Stimulated activated CD8-positive, alpha-beta memory T cell treated with anti-CD3 and anti-CD28 coated beads, Interleukin-15, amount 100 ng/mL, for 4 hours (primary cell): ENCODE measurements at places on chromosomes 11 and 22.
A peak's percentile ranks its signal among the peaks of the same experiment; 100 is the strongest.

DNA sequence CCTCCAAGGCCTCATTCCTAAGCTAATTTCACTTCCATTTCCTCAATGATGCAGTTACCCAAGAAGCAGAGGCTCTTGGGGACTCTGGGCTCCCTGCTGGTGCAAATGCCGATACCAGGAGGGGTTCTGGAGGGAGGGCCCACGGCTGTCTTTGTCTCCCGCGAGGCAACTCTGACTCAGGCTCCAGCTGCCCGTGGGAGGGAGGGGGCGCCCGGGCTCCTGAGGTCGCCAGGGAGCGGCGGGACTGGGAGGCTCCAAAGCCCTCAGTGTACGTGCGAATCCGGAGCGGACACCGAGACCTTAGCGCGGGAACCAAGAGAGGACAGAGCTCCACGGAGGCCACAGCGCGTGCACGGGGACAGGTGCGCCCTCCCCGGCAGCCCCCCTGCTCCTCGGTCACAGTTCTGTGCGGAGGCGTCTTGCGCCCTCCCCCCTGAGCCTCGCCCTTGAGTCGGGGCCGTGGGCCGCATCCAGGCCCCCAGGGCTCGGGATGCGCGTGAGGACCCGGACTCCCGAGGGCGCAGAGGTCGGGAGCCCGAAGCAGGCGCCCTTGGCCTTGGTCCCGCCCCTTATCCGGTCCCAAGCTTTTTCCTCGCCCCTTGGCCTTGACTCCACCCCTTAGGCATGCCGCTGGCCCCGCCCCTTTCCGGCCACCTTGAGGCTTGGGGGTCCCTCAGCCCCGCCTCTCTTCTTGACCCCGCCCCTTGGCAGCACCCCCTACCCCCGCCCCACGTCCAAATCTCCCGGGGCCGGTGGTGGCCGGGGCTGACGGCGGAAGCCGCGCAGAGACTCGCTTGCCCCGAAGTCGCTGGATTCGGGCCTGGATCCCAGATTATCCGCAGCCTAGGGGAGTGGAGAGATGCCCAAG lies 4.7 kb upstream of the SHISA8 start:
- peak; percentile 29 for DNase-seq

DNA sequence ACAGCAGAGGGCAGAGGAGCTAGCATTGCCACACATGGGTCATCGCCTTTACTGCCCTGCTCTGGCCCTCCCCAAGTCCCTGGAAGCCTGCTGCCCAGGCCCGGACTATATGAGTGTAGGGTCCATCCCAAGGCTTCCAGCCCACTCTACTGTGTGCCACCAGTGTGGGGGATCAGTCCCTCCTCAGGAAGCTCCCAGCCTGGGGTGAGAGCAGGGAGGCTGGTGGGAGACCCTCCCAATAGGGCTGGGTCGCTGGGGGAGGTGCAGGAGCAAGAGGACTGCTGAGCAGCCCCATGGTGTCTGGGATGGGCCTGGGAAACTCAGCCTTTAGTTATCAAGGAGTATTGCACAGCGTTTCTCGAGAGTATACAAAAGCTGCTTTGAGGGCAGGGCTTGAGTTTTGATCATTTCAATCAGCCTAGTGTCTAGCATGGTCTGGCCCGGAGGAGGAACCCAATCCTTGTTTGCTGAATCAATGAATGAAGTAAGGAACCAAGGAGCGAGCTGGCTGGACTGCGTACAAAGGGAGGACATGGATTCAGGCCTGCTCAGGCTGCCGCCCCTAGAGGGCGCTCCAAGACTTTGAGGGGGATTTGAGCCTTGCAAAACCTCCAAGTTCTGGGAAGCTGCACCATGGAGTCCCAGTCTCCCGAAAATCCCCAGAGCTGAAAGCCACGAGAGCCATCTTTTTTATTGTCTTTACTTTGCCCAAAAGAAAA lies 89.0 kb upstream of the PARVA start:
- no peak for DNase-seq

DNA sequence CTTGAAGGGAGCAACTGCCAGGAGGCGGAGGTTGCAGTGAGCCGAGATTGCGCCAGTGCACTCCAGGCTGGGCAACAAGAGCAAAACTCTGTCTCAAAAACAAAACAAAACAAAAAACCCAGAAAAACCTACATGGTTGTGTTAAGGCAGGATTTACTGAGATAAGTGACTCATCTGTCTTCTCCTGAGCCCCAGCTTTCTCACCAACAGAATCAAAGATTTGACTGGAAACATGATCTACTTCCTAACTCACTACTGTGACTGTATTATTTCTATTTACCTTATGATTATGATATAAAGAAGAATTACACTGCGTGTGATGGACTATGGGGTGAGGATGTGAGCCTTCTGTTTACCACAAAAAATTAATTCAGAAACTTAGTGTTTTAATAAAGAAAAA lies 21.8 kb downstream of the FAM118B start:
- DNase-seq: no peak

DNA sequence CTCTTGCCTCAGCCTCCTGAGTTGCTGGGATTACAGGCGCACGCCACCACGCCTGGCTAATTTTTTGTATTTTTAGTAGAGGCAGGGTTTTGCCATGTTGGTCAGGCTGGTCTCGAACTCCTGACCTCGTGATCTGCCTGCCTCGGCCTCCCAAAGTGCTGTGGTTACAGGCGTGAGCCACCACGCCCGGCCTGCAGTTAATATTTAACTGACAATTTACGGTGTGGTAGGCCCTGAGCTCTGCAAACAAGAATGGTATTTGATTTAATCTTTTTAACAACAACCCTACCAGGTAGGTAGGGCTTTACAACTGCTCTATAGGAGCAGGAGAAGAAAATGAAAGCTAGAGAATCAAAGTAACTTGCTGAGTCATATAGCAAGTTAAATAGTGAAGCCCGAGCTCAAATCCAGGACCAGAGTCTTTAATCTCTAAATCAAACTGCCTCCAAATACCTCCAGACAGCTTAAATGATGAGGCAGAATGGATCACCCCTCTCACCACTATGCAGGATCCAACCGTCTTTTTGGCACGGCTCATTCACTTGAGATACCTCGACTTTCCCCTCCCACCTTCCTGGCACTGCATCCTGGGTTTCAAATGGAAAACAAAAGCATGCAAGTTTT lies 9.4 kb downstream of the UEVLD start:
- DNase-seq: no peak

- DNase-seq: no peak
These were observed 66.5 kb upstream of the ALX4 start for GRCh38 chr11:44376423-44376822.

- no peak for DNase-seq
These were observed 5.5 kb downstream of the RAB3IL1 start for GRCh38 chr11:61911701-61912529.

DNA sequence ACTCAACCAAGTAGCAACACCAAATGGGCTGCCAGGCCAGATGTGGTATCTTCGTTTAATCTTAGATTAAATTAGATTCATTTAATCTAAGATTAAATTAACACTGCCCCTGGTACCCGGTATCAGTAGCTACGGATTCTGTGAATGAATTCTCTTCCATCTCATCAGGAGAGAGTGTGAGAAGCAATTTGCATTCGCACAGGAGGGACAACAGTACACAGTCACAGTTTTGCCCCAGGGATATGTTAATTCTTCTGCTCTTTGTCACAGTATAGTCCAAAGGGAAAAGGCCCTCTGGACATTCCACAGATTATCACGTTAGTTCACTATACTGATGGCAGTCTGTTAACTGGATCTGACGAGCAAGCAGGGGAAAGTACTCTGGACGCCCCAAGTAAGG lies 22.9 kb downstream of the ASCL2 start:
- no peak for DNase-seq

GRCh38 chr11:66641834-66642233 lies 3.3 kb downstream of the RBM4 start:
- no peak for DNase-seq

- DNase-seq: no peak
These were observed 66.3 kb downstream of the NCAPD3 start for GRCh38 chr11:134157451-134157850.

DNA sequence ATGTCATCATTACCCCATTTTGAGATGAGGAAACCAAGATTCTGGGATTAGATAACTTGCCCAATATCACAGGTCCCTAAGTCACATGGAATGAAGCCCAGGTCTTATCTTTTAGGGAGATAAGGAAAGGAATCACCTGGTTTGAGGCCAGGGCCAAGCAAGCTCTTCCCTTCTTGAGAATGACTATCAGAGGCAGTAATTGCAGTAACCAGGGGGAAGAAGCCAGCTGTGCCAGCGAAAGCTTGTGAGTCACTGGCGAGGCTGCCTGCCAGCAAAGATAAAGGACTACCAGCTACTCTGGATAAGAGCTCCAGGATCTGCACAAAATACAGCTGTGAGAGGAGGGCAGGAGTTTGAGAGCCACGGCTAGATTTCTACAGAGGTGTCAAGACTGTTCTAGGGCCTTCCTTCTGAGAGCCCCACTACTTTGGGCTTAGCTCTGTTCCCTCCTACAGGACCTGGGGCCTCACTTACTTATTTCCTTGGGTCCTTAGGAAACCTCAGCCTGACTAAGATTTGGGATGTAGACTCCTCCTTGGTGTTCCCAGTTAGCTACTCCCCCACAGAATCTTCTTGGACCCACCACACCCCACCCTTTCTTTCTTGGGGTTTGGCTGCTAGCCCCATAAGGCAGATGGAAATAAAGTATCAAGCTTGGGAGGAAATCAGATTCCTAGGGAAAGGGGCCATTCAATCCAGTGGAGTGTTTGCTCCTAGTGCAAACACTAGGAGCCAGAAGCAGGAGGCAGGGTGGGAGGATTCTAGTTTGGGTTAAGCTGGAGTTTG lies 9.7 kb upstream of the CCKBR start:
- DNase-seq: no peak

DNA sequence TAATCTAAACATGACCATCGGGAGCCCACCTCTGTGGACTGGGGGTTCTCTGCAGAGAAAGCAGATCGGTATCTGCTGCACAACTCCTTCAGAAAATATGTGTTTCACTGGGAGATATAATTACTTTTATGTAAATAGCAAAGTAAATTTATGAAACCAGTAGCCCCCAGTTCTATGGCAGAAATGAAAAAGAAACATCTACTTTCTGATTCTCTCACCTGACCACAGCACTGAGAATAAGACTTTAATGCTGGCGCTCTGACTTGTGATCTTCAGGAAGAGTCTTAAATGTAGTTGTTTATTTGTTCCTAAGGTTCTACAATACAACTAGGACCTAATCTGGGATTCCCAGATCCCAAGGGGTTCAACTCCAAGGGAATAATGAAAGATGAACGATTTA lies 518.0 kb downstream of the DLG2 start:
- no peak for DNase-seq

DNA sequence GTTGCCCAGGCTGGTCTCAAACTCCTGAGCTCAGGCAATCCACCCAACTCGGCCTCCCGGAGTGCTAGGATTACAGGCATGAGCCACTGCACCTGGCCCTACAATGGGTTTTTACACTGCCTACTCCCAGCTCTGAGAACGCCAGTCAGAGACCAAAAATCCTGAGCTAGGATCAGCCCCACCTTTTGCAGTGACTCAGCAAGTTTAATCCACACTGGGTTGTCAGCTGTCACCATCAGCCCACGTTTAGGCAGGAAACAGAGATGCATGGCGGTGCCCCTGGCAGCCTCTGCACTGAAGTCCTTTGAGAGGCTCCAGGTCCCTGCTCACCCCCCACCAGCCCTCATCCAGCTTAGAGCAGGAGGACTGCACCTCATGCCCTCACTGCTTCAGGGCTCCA lies 117.6 kb downstream of the ARHGAP8 start:
- DNase-seq: no peak

DNA sequence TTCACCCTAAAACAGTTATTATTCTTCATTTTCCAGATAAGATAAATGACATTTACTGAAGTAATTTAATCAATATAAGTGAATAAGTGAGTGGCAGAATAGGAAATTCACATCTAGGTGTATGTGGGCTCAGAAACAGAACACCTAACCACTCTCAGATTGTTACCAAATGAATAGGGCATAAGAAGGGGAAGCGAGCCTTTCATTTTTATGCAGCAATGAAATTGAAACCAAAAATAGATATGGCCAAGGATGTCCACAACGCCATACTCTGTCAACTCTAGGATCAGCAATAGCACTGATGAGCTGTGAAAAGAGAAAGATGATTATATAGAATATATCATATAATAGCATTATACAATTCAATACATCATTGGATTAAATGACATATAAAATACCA lies 398.1 kb upstream of the API5 start:
- no peak for DNase-seq
